IMR-90 (cell line): ENCODE measurements at places on chromosomes 16 and 17. TPM values are rescaled to one million over a fixed set of nuclear protein-coding genes. Genes with fewer than 3 reads are reported as not detected.

GRCh38 chr16:17452922-17453321, 17.8 kb downstream of the XYLT1 start:
- DNase-seq: peak; percentile 44

- DNase-seq: no peak
Measured at GRCh38 chr16:83682116-83682867, 125.5 kb upstream of the HSBP1 start.

DNA sequence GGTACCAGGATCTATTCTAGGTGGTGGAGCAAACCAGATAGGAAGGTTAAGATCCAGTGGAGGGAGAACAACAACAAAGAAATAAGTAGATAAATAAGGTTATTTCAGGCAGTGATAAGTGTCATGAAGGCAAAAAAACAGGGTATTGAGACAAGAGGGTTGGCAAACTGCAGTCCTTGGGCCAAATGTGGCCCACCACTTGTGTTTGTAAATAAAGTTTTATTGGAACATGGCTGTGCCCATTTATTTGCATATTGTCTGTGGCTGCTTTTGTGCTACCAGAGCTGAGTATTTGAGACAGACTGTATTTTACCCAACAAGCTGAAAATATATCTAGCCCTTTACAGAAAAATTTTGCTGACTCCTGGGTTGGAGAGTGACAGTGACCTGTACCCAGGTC, 361.3 kb downstream of the XYLT1 start:
- DNase-seq: no peak

- DNase-seq: peak; percentile 75
Measured at GRCh38 chr16:56558024-56558747, 6.7 kb upstream of the MT4 start.

DNA sequence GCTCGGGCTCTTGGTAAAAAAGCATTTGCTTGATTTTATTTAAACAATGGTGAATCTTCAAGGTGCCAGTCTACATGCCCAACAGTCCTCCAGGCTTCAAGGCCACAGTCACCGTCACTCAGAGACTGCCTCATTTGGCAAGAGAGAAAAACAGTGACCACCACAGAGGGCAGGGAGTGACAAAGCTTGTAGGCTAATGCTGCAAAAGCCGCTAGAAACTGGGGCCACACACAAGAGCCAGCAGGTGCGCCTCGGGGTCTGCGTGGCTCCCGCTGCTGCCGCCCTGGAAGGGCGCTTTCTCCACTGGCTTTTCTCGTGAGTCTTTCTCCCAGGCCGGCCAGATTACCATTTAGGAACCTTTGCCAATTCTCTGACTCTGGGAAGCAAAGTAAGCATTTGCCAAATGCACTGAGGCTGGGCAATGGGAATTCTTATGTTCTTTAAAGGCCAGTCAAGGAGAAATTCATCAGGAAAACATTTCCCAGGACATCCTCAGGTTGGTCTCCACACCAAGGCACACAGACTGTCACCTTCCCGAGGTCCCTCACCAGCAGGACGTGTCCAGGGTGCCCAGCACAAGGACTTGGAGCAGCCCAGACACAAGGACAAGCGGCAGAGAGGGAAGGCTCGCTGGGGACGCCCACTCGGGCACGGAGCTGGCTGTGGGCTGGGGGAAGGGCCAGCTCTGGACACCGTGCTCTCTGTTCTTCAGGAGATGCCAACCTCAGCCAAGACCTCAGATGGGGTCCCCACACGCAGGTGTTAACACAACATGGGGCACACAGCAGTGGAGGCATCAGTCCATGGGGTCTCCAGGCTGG, 12.5 kb upstream of the C16orf95 start:
- DNase-seq: no peak

GRCh38 chr17:64426596-64426995, 22.3 kb upstream of the MILR1 start:
- no peak for DNase-seq

DNA sequence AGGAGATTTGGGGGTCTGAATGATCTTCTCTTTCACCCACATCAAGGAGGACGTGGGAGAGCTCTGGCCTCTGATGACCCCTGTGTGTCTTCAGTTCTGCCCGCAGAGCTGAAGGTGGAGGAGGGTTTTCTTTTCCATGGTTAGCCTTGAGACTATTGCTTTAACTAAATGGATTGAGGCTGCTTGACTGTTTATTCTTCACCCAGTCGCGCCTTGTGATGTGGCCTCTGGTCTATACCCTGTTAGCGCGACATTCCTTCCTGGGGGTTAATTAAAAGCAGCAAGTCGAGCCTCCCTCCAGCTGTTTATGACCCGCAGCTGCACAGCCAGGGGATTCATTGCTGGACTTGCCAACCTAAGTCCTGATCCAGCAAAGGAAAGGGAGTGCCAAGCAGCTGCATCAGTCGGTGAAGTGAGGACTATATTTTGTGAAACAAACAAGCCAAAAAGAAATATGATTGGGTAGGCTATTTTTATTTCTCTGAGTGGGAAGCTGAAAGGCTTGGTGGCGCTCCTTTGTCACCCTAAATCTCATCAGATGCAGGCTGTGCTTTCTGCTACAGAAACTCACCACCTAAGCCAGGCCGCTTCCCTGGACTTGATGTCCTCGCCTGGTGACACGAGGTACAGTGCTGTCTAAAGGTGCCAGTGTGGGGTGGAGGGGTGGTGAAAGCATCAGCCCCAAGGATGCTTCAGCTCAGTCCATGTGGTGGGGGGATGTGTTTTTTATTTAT, 11.0 kb upstream of the SEC14L1 start:
- peak; percentile 28 for DNase-seq

- no peak for DNase-seq
Measured at GRCh38 chr17:11882716-11883115, 114.6 kb downstream of the ZNF18 start.

DNA sequence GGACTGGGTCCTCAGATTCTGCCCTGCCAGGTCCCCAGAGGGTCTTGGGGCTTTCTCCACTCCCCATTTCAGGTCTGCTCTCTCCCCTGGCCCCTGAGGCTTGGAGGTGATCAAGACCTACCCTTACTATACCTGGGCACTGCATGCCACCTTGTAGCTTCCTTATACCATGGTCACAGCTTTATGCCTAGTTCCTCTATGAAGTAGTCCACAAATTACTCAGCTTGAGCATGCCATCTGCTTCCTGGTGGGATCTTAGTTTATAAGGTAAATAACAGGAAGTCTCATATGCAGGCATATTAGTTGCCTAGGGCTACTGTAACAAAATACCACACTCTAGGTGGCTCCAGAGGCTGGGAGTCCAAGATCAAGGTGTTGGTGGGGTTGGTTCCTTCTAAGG, 11.0 kb upstream of the PMFBP1 start:
- DNase-seq: no peak

DNA sequence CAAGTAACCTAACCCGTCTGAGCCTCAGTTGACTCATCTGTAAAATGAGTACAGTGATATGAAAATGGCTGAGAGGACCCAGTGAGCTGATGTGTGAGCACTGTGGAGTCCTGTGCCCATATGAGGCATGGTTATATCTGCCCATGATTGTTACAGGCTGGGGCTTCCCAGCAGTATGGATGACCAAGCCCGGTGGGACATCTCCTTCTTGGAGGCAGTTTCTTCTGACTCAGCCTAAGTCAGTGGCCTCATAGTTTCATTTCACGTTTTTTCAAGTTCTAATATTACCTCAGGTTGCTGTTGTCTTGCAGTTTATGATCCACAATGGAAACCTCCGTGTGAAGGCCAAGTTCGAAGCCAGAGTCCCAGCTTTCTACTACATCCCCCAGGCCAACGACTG, 4.8 kb downstream of the ADAP2 start:
- peak; percentile 20 for DNase-seq

DNA sequence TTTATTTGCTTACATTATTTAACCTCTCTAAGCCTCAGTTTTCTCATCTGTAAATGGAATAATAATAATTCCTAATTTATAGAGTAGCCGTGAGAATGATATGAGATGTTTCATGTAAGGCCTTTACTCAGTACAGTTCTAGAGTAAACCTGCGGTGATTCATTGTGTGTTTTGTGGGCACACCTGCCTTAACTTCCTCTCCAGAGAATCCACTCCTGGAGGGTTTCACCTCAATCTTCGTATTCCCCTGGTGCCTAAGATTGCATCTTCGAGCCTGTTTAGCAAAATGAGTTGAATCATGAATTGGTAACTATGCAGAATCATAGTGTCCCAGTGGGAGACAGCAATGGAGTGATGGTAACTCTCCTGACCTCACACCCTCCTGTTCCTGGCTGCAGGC, 52.3 kb downstream of the DNAH2 start:
- no peak for DNase-seq

GRCh38 chr16:23827057-23827456, 8.7 kb upstream of the PRKCB start:
- no peak for DNase-seq

GRCh38 chr16:10943064-10943353, 741 bp upstream of the DEXI start:
- DNase-seq: no peak

- no peak for DNase-seq
Measured at GRCh38 chr16:86351041-86351784, 159.1 kb upstream of the FOXF1 start.

DNA sequence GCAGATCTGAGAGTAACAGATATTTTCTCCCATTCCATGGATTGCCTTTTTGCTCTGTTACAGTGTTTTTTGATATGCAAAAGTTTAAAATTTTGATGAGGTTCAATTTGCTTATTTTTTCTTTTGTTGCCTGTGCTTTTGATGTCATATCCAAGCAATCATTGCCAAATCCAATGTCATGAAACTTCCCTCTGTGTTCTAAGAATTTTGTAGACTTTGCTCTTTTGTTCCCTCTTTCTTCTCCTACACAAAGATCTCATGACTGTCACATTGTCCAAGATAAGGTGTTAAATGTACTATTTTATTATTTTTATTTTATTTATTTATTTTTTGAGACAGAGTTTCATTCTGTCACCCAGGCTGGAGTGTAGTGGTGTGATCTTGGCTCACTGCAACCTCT, 18.9 kb upstream of the KCNH6 start:
- no peak for DNase-seq

DNA sequence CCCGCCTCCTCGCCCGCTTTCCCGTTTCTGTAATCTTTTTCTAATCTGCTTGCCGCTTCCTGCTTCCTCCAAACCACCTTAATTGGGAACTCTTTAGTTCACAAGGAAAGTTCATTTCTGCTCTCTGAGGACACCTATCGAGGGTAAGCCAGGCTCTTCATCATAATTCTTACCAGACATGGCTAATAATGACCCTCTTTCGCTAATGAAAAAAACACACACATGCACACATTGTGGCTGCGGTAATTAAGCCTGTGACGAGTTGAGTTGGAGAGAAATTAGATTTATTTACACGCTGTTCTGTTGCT, 100.6 kb downstream of the ZNF423 start:
- peak; percentile 12 for DNase-seq

DNA sequence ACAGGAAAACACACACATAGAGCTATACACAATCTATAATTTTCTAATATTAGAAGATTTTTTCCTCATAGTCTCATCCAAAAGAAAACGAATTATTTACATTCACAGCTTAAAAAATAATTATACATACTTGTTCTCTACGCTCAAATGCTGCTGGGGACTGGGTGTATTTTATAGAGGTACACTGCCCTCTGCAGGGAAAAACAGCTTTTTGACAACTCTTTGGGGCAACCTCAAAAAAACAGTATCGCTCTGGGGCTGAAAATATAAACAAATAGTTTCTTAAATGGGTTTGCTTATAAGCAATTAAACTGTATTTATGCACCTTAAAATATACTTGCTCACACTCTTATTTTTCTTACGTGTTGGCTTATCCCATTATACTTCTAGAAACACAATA, 261.8 kb upstream of the PSMD7 start:
- peak; percentile 11 for DNase-seq

DNA sequence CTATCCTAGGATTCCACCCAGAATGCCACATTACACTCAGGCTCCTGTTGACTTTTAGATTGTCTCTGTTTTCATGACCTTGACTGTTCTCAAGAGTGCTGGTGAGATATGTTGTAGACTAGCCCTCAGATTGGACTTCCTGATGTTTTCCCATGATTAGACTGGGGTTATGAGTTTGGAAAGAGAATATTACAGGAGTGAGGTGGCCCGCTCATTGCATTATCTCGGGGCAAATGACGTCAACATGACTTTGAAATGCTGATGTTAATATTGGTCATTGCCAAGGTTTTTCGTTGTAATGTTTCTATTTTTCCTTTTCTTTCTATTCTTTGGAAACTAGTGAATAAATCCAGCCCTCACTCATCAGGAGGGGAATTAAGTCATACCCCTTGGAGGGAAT, 355.7 kb upstream of the MON1B start:
- DNase-seq: no peak

DNA sequence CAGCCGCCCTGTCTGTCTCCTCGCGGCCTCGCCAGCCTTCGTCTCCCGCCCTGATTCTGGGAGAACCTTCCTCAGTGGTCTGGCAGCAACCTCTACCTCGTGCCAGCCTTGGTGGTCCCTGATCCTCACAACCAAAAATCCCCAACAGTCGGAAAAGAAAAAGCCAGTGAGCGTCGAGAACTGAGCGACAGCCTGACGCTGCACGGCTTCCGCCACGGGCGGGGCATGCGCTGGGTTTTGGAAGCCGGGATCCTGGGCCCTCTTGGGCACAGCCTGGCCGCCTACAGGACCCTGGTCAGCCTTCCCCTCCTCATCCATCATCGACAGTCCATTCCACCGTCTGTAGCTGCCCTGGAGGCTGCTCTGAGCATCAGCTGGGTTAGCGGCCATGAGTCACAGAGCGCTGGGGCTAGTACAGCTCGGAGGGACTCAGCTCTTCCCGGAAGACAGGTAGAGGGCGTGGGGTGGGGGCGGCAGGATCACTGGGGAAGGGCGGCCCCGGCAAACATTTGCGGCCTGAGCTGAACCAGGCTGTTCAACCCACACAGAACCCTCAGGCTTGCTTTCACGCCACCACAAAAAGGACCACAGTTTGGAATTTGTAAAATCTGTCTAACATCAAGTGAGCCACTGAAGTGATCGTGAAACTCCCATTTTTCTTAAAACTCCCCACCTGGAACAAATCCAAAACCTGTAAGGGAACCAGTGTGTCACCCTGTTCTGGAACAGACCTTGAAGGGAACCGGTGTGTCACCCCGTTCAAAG, 55.4 kb upstream of the DOC2B start:
- DNase-seq: no peak

DNA sequence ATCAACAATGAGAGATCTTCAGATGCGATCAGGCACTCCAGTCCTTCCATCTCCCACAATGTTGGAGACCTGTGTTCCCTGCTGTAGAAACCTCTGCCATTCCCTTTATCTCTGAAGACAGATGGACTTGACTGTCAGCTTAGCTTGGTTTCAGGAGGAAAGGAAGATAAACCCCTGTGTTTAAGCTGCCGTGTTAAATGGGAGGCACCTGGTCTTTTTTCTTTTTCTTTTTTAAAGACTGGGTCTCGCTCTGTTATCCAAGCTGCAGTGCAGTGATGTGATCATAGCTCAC, 63.1 kb downstream of the USP22 start:
- DNase-seq: no peak

TTLL6 gene
- total RNA-seq: not detected in 2 replicates

AKTIP gene
- 18.9 and 19.9 TPM in 2 replicates for total RNA-seq

GCGR gene
- total RNA-seq: not detected in 2 replicates

RNF43 gene
- total RNA-seq: under 0.01 TPM in 2 replicates

TNK1 gene
- under 0.01 and 0.54 TPM in 2 replicates for total RNA-seq

EVPL gene
- total RNA-seq: not detected in 2 replicates

TMC7 gene
- 0.28 and 0.36 TPM in 2 replicates for total RNA-seq

EPX gene
- total RNA-seq: not detected in 2 replicates

SSTR5 gene
- total RNA-seq: not detected in 2 replicates

SLC5A10 gene
- total RNA-seq: not detected in 2 replicates

FZD2 gene
- total RNA-seq: 21.3 and 22.8 TPM in 2 replicates

KIFC3 gene
- 38.3 and 48.6 TPM in 2 replicates for total RNA-seq
